ENCODE measurements at places on chromosomes 1 and 21.

GRCh38 chr1:5863238-5863637 is 129.0 kb downstream of the NPHP4 start:
- DNase-seq = no peak

GRCh38 chr1:99348397-99349132 is 84.3 kb downstream of the PLPPR4 start:
- no peak for DNase-seq

- peak; percentile 45 for DNase-seq
These were observed 98.3 kb downstream of the CD58 start for GRCh38 chr1:116472431-116472961.

- no peak for DNase-seq
These were observed 571 bp downstream of the WDR3 start for GRCh38 chr1:117930173-117930447.

- DNase-seq = no peak
These were observed 52.0 kb upstream of the CYYR1 start for GRCh38 chr21:26624983-26625519.

DNA sequence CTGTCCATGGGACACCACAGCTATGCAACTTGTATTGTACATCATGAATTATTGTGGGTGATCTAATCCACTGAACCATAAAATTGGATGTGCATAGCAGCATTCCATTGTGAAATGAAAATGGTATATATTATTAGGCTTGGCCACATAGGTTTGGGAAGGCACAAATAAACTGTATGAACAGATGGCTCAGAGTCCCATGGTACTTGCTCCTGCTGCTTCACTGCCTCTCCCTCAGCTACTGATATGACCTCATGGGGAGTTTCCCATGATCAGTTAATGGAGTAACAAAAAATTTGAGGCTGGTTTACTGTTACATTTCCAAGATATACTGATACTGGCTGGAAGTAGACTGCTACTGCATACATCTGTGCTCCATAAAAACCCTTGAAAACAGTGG is 152.7 kb upstream of the NEGR1 start:
- no peak for DNase-seq

DNA sequence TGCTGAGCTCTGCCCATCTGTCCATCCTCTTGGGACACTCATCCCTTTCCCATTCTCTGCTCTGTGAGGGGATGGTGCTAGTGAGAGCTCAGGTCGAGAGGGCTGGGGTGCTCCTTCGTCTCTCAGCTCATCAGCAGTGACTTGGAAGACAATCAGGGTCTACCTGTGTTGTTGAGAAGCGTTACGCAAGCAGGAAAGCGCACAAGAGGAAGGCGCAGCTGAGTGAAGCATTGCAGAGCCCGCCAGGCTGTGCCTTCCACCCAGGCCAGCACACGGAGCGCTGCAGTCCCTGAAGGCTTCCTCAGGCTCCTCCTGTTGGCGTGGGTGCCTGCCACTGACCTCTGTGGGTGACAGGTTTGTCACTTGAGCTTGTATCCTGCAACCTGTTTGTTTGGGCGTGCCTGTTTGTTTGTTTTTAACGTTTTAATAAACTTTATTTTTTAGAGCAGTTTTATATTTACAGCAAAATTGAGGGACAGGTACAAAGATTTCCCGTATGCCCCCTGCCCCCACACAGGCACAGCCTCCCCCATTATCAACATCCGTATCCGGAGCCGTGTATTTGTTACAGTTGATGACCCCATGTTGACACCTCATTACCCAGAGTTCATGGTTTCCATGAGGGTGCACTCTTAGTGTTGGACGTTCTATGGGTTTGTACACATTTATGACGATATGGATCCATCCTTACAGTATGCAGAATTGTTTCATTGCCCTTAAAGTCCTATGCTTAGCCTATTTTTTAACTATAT is 36.7 kb downstream of the ADARB1 start:
- DNase-seq = no peak

GRCh38 chr1:84995484-84996334 is 1.2 kb downstream of the MCOLN2 start:
- DNase-seq = no peak

DNA sequence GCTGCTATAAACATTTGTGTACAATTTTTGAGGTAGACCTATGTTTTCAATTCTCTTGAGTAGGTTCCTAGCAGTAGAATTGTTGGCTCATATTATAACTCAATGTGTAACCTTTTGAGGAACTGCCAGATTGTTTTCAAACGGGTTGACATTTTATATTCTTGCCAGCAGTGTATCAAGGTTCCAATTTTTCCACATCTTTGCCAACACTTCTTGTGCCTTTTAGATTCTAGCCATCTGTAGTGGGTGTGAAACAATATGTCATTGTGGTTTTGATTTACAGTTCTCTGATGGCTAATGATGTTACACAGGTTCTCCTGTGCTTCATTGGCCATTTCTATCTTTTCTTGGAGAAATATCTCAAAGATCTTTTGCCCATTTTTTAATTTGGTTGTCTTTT is 36.4 kb downstream of the MAP3K7CL start:
- no peak for DNase-seq

- no peak for DNase-seq
These were observed 644.2 kb downstream of the PTPRU start for GRCh38 chr1:29880556-29880955.

- no peak for DNase-seq
These were observed 43.1 kb downstream of the NTPCR start for GRCh38 chr1:232993555-232993954.

GRCh38 chr1:217048104-217048707 is 325.0 kb upstream of the ESRRG start:
- DNase-seq = no peak

- DNase-seq = no peak
These were observed 121.2 kb downstream of the LMX1A start for GRCh38 chr1:165235155-165235776.

DNA sequence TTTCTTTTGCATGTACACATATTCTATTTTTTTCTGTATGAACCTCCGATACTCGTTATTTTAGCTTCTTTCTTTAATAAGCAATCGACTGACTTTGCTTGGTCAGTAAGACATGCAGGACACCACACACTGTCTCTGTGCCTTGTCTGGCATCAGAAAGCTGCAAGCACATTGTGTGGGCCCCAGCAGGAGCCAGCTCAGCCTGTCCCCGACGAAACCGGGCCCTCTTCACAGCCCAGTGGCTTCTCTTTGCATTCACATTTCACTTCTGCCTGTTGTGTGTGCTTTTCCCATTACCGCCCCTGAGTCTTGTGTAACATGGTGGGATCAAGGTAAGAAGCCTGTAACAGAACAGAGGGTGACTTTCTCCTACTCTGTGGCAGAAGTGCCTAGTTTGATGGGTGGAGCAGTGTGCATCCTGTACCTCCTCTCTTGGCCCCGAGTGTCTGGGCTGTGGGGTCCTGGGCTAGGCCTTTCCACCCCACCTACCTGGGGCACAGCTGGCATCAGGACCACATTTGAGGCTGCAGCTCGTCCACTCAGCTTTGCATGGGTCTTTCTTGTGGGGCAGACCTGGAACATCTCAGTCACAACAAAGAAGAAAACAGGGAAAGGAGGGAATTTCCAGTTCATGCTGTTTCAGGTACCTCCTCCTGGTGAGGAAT is 118.9 kb upstream of the COL6A1 start:
- no peak for DNase-seq

GRCh38 chr1:173023343-173023742 is 27.4 kb downstream of the TNFSF18 start:
- DNase-seq = no peak

DNA sequence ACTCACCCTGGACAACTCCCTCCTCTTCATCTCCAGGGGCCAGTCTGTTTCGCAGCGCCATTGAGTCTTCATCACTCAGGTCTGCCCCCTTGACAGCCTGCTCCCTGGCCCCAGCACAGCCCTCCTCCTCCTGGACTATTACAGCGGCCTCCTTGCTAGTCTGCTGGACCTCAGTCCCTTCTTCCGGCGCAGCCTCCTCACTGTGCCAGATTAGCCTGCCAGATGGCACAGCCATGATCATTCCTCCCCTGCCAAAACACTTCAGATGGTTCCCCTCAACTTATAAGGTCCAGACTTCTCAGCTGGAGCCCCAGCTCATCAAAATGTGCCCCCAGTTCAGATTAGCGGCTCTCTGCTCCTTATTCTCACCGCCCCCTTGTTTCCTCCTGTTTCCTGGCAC is 7.0 kb upstream of the CELSR2 start:
- no peak for DNase-seq

GRCh38 chr1:15863156-15863901 is 15.8 kb downstream of the SPEN start:
- no peak for DNase-seq

GRCh38 chr1:111777301-111777700 is 21.6 kb downstream of the DDX20 start:
- no peak for DNase-seq

DNA sequence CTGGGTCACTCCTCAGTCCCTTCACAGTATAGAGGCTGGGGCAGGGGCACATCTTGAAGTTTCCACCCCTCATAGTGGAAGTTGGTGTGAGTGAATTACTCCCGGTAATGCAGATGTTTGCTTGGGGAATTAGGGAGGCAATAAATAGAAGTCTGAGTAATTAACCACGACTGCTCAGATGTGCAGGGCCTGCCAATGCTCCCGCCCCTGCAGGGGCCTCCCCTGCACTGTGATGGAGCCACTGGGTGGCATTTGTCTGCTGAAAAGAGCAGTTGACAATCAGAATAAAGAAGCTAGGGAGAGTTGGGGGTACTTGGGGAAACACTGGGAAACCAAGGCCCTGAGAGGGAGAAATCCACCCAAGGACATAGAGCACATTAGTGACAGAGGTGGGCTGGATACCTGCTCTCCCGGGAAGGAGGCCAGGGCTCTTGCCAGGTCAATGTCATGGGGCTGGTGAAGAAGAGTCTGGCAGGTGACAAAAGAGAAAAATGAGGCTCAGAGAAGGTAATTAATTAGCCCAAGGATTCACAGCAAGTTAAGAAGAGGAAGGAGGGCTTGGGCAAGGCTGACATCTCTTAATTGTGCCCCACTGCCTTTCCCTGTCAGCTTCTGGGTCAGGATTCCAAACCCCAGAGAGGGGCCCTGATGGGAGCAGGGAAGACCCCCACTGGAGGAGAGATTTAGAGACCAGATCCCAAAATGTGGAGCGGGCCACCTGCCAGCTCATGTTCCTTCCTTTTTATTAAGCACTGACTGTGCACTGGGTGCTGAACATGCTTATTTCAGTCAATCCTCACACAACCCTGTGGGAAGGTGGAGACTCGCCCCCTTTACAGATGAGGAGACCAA is 436.2 kb downstream of the MATN1 start:
- no peak for DNase-seq

DNA sequence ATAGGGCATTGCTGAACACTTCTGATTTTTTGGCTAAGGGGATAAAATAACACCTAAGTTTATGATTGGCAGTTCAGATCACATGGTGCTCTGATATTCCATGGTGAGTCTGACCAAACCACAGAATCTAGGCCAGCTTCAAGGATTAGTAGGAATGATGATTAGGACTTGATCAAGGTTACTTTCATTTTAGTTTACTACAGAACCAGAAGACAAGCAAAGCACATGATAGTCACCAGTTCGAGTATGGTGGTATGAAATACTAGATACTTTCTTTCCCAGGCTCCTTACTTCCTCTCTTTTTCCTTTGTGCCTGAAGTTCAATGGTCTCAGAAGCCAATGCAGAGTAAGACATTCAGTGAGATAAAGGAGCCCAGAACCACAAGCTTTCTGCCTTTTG is 26.6 kb downstream of the S100A10 start:
- DNase-seq = no peak

DNA sequence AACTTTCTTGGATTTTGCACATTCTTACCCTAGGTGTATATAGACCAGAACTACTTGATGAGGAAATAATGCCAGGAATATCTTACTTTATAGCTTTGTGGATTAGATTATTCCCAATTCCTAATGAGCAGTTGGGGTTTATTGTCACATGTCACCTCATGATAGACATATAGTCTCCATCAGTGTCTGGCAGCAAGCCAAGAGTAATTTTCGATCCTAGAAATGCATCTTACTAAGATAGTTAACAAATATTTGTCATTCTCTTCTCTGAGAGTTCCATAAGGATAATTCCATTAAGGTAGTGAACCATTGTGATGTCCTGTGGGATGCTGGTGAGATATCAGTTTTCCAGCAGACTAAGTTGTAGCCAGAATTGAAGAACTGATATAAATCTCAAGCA is 1282.9 kb upstream of the B3GALT2 start:
- peak; percentile 40 for DNase-seq

DNA sequence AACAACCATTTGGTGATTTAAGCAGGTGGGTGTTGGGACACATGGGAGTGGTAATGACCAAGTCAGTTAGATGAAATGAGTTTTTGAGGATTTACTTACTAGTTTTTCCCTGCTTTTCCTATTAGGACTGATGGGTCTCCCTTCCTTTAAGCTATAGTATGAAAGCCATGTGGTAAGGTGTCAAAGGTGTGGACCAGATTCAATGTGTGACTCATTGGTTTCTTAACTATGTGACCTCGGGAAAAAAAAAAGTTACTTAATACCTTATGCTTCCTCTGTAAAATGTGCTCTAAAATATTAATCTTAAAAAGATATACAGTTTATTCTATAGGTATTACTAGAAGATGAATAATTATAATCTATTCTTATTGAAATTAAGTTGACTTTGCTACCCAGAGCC is 93.7 kb downstream of the DUSP10 start:
- no peak for DNase-seq

All from DMS153 (cell line).